ENCODE measurements at places on chromosomes 1 and 21.

DNA sequence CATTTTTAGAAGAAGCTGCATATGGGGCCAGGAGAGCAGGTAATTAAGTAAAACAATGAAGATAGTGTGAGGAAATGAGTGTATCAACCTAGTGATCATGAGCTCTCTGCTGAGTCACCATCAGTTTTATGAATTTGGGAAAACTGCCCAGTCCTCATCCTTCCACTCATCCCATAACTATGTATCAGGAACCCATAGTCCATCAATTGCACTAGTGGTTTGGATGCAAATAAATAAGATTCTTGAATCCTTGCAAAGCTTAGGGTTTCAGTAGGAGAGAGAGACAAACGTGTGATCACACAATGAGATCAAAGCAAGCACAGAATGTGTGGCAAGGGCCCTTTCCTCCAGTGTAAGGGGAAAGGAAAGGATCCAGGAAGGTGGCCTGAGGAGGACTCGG lies 145.6 kb downstream of the ZZZ3 start:
- no peak for DNase-seq

DNA sequence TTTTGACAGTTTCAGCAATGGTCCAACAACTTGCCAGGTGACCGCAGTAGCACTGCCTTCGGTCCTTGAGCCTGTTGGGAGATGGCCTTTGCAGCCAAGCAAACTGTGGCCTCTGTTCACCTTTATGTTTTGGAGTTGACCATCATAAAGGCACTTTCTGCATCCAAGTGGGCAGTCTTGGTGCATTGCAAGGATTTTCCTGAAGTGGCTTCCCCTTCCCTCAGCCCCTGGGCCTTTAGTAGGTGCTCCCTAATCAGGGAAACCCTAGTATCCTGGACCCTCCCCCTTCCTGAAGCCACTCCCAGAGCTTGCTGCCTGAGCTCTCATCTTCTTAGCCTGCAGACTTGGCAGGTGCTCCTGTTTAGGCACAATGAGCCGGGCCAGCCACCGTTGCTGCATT lies 140.2 kb downstream of the TRABD2B start:
- no peak for DNase-seq

GRCh38 chr1:10838541-10838940 lies 42.1 kb upstream of the CASZ1 start:
- no peak for DNase-seq

- DNase-seq: no peak
Measured at GRCh38 chr1:164891615-164892014, 332.6 kb downstream of the PBX1 start.

- DNase-seq: no peak
Measured at GRCh38 chr1:92949937-92950817, 11.1 kb downstream of the DIPK1A start.

GRCh38 chr1:235416662-235417049 lies 49.4 kb downstream of the TBCE start:
- no peak for DNase-seq

DNA sequence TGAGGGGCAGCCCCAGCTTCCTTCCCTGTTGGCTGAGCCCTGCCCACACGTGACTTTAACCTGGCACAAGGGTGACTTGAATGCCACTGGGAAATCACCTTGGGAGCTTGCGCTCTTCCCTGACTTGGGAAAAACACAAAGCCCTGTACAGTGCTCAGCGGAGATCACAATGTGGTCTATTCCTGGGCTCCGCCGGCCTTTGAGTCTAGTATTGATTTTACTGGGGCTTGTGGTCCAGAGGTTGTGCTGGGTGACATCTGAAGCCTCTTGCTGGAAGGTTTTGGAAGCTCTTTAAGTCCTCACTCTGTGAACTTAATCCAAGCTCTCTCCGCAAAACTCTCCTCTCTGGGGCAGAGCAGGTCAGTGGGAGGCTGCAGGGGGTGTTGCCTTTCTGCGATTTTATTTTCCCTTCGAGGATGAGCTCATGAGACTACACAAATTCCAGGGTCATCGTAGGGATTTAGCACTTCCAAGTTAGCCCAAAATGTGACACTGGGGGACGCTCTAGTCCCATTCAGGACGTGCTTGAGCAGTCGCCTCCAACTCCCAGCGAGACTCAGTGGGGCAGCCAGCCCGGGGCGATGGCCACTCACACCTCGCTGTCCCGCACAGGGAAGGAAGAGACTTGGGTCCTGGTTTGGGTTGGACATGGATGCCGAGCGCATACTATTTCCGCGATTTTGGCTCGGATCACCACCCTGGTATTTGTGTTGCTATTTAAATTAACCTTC lies 291.9 kb upstream of the AJAP1 start:
- no peak for DNase-seq

GRCh38 chr1:91712981-91713841 lies 172.7 kb downstream of the TGFBR3 start:
- peak; percentile 67 for DNase-seq

DNA sequence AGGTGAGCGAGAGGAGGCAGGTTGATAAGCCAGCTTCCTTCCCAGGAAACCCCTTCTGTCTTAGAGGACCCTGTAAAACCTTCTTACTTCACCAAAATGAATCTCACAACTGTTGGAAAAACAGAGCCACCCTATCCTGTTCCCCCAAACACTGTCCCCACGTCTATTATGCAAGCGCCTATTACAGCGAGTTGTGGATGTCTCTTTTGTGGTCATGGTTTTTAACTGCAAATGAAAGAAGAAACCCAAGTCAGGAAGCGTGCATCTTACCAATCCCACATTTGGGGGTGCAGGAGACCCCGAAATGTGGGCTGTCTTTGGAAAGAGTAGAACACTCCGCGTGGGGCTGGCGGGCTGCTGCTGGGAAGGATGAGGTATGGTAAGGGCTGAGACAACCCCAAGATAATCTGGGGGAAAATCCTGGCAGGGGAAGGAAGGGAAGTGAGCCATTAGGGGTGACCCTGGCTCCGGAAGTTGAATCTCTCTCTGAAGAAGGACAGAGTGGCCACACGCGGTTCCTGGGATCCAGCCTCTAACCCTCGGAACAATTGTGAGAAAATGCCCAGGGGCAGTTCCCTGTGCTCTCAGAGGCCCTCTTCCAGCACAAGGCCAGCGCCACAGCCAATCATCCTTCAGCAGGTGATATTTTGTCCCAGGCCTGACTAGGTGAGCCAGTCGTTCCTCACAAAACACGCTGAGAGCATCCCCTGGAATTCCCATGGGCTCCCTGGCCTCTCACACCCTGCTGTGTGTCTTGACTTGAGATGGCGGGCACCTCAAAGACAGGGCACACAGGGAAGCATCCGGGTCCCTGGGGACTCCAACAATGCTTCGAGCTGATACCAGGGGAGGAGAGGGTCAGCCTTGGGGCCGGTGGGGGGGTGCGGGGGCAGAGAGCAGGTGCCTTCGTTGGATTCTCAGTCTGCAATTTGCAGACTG lies 168.5 kb upstream of the IRF2BP2 start:
- peak; percentile 32 for DNase-seq

DNA sequence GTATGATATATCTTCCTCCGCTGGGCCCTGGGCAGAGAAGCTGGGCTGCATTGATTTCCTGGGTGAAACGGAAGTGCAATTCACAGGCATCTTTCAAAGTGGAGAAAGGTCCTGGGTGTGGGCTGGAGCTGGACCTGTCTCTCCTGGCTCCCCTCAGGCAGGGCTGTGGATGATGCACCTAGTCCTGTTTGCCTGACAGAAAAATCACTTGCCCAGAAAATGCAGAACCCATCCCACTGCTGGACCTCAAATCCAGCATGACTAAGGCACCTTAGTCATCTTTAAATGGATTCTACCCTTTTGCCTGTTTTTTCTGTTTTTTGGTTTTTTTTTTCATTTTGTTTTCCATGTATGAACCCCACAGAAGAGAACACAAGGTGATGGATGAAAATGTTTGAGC lies 49.7 kb downstream of the MYSM1 start:
- no peak for DNase-seq

GRCh38 chr1:15916916-15917315 lies 59.0 kb downstream of the ZBTB17 start:
- DNase-seq: peak; percentile 18

GRCh38 chr1:115717541-115717940 lies 51.0 kb downstream of the CASQ2 start:
- DNase-seq: peak; percentile 9

DNA sequence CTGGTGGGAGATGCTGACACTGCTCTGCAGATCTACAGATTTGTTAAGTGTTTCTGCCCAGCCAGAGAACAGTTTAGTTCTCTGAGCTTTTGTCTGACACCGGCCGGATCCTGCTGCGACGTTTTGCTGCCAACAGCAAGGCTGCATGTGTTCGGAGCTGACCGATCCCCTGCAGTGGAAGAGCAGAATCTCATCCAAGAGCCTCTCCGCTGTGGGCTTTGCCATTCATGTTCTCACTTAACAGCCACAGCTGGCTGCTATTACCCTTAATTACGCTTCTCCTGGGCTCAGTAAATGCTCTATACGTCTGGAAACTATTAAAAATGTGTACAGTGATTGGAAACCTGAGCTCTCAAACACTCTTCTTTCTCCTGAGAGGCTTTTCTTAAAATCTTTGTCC lies 105.3 kb downstream of the BCAR3 start:
- DNase-seq: no peak

DNA sequence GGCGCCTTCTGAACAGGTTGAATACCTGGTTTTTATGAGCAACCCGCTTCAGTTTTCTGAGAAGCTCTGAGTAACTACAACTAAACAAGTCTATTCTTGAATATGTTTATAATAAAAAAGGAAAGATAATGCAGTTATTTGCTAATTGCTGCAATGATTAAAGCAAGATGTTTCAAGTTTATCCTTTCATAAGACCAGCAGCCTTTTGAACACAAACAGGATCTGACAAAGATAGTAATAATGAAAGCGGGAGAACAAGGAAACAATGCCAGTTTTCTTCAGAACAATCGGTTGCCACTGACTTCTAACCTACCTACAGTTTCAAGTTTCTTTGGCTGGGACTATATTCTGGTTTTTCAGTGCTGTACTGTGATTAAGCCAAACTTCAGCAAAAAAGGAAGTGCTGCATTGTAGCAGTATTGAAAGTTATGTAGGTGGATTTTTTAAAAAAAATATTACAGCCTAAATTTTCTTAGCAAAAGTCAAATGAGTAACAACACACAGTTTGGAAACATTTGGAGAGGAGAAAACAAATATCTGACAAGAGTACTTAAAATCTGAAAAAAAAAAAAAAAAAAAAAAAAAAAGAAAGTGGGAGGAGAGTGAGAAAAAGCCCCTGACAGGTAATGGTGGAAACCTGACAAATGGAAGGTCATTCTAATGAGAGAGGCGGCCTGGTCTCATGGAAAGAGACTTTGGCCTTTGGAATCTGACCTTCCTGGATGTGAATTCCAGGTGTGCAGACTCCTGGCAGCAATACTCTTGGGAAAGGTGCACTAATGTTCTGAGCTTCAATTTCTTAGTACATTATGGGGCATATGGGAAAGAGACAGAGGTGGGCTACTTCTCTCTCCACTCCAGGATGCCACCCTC lies 11.4 kb downstream of the KCNJ15 start:
- no peak for DNase-seq

GRCh38 chr1:71088645-71089287 lies 7.9 kb upstream of the ZRANB2 start:
- no peak for DNase-seq

GRCh38 chr1:45250544-45250943 lies 44.1 kb upstream of the ZSWIM5 start:
- no peak for DNase-seq

DNA sequence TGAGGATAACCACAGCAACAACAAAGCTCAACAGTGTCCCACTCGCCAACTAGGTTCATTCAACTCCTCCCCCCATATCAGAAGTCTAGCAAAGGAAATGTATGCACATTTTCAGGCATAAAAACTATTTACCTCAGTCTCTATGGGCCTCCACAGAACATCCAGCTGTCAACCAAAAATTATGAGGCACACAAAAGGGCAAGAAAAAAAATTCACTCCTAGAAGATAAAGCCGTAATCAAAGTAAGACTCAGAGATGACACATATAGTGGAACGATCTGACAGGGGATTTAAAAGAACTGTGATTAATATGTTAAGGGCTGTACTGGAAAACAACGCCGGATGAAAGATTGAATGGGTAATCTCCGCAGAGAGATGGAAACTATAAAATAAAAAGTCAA lies 158.7 kb downstream of the NTPCR start:
- no peak for DNase-seq

DNA sequence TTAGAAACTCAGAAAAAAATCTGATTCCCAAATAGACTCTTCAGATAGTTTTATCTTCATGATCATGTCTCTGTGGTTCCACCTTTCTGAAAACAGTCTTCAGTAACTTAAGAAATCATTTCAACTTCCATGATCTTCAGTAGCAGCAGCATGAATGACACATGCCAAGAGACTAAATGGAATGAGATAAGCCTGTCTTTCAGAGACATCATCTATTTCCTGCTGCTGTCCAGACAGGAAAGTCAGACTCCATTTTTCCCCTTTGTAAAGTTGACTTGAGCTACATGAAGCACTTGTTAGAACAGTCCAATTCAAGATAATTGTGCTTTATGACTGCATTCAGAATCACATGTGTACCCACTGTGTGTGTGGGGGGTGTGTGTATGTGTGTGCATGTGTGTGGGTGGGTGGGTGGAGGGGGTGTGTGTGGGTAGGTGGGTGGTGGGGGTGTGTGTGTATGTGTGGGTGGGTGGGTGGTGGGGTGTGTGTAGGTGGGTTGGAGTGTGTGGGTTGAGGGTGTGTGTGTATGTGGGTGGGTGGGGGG lies 58.8 kb downstream of the CLIC4 start:
- no peak for DNase-seq

GRCh38 chr1:155320252-155320651 lies 442 bp upstream of the RUSC1 start:
- no peak for DNase-seq

GRCh38 chr1:30413111-30413440 lies 310.3 kb downstream of the MATN1 start:
- DNase-seq: no peak

DNA sequence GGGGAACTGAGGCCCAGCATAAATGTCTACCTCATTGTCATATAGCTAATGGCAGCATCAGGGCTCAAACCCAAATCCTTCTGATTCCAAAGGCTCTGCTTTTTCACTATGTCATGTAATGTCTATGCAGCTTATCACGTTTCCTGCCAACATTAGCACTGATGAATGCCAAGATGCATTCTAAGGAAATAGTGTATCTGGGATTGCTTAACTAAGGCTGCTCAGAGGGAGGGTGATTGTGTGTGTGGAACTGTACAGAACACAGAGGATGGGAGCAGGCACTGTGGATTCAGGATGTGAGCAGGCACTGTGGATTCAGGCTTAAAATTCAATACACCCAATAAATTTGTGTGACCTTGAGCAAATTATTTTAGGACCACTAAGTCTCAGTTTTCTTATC lies 456.4 kb upstream of the DEPDC1 start:
- DNase-seq: no peak
